ENCODE measurements at places on chromosomes 6 and 20.

GRCh38 chr20:3901028-3901705, 12.0 kb downstream of the PANK2 start:
- DNase-seq = no peak

DNA sequence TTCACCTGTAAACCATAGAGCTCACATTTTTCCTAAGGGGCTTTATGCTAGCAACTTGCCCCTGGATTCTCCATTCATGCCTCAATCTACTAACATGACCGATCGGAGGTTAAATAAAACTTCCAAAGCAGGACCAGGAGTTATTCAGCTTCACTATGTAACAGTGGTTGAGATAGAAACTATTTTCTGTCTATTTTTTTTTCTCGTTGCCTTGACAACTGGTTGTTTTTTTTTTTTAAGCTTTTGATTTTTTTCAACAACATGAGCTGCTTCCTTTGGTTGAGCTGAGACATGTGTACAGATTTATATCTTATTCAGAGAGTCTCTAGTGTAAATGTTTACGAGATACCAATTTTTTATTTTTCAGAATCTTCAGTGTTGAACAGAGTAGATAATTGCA, 85.7 kb downstream of the SHLD1 start:
- DNase-seq = no peak

GRCh38 chr6:2565499-2565898, 185.2 kb downstream of the MYLK4 start:
- DNase-seq = no peak

DNA sequence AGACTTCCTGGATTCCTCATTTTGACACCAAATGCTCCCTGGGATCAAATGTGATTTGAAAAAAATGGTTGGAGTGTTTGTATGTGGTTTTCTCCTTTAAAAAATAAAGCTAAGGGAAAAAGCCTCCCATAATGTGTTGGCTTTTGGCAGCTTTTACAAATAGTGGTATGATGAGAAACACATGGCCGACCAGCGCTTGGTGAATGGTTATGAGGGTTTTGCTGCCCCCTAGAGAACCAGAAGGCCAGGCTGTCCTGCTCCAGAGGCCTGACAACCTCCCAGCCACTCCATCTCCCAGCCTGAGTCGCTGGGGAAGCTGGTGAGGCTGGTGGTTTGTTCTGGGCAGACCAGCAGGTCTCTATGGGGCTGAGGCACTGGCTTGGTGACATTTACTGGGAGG, 69.3 kb downstream of the CLIC5 start:
- no peak for DNase-seq

DNA sequence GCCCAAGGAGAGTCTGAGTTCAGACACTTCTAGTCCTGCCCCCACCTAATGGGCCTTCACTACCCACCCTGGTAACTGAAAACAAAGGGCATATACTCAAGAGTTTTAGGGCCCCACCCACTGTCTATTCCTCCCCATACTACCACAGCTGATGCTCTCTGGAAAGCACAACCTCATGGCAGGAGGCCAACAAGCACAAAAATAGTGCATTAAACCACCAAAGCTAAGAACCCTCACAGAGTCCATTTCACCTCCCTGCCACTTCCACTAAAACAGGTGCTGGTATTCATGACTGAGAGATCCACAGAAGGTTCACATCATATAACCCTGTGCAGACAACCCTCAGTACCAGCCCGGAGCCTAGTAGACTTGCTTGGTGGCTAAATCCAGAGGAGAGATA, 132.1 kb upstream of the ADGRB3 start:
- DNase-seq = no peak

- DNase-seq = no peak
Measured at GRCh38 chr6:134029495-134030455, 22.6 kb downstream of the SLC2A12 start.
